ENCODE measurements at places on chromosomes 7 and 10.

- no peak for DNase-seq
These were observed 54.9 kb downstream of the JAZF1 start for GRCh38 chr7:28125431-28126409.

DNA sequence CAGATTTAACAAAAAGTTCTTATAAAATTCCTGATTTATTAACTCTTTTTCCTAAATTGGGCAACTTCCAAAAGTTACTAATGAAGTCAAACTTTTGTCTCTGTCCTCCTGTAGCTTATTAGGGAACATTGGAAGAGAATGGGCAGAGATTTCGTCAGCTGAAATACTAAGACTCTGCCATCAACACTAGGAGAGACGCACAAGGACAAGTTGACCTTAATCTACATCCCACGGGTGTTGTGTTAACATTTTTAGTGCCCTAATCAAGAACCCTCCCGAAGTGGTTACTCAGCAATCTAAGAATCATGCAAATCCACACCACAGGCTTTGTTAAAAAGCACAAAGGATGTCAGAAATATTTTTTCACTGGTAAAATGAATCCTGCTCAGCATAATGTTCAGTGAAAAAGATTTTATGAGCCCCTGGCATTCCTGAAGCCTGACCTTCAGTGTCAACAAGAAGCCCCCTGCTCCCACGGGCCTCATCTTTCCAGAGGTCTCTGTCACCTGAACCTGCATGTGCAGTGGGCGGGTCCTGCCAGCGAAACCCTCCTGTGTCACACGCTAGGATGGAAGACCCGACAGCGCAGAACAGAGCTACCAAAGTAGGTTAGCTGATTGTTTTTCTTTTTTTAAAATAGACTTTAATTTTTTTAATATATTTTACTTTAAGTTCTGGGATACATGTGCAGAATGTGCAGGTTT is 70.6 kb upstream of the AKR1E2 start:
- no peak for DNase-seq

- no peak for DNase-seq
These were observed 677.8 kb downstream of the SDK1 start for GRCh38 chr7:3978839-3979238.

- DNase-seq: no peak
These were observed 18.2 kb upstream of the ELFN1 start for GRCh38 chr7:1651891-1652290.

- no peak for DNase-seq
These were observed 27.3 kb upstream of the CALD1 start for GRCh38 chr7:134752006-134752760.

GRCh38 chr7:5232874-5233273 is 42.8 kb downstream of the WIPI2 start:
- no peak for DNase-seq

DNA sequence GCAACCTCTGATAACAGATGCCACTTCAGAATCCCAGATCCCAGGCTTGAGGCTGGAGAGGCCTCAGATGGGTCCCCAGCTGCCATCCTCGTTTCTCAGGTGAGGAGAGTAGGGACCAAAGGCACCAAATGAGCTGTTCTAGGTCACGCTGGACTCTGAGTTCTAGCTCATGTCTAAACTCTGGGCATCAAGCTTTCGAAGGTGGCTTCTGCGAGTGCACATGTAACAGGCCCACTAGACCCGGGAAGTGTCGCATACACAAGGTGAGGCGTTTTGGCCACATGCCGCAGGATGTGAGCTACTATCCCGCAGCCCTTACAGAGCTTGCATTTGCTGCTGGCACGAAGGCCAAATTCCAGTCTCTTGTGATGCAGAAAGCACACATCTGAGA is 355.1 kb upstream of the SHH start:
- DNase-seq: no peak

DNA sequence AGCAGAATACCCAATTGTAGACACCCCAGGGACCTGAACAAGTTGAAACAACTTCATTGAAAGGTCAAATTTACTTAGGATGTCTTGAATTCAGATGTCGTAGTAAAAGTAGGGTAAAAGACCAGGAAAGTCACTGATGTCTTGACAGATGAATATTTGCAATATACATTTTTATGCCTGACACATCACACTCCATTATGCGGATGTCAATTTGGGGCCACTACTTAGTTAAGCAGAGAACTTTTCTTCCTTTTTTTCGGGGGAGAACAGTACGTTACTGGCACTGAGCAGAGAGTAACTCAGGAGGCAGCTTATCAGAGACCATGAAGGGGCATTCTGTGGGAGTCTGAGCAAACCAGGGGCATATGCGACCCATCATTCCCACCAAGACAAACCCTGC is 4.9 kb downstream of the ITGA8 start:
- DNase-seq: no peak
